Activated T-cell treated with anti-CD3 and anti-CD28 coated beads, Interleukin-2, amount 50 U/mL, for 1 hour (primary cell): ENCODE measurements at places on chromosomes 16 and 17.

- DNase-seq = no peak
These were observed 37.2 kb downstream of the HAPSTR1 start for GRCh38 chr16:9128346-9129342.

GRCh38 chr17:82339634-82340580, 6.3 kb upstream of the SECTM1 start:
- DNase-seq = no peak

- DNase-seq = no peak
These were observed 72.4 kb upstream of the CPHXL start for GRCh38 chr16:75798714-75799113.

- DNase-seq = no peak
These were observed 6.2 kb upstream of the SPNS3 start for GRCh38 chr17:4427505-4427904.

- DNase-seq = no peak
These were observed 88.1 kb downstream of the AMFR start for GRCh38 chr16:56337131-56337857.

DNA sequence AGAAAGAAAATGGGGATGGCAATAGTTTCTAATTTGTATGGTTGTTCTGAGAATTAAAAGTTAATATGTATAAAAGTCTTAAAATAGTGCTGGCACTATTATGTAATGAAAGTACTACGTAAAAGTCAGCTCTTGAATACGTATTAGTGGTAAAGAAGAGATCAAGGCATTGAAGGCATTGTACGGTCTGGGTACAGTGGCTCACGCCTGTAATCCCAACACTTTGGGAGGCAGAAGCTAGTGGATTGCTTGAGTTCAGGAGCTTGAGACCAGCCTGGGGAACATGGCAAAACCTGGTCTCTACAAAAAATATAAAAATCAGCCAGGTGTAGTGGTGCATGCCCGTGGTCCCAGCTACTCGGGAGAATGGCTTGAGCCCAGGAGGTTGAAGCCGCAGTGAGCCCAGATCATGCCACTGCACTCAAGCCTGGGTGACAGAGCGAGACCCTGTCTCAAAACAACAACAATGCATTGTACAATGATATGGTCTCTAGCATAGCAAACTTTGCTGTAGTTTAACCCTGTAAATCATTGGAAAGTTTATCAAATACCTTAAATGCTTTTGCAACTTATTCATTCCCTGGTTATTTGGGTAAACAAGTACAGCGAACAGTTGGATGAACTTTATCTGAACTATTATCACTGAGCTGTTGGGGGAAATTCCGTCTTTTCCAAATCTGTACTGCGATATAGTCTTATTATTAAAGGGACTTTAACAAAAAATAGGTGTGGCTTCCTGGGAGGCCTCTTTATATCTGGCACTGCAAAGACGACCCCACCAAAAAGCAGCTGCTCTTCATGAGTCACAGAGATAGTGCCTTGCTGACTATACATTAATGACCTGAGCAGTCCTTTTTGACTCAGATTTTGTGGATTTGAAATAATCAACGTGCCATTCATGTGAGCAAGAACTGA, 73.6 kb downstream of the GPRC5B start:
- DNase-seq = no peak

DNA sequence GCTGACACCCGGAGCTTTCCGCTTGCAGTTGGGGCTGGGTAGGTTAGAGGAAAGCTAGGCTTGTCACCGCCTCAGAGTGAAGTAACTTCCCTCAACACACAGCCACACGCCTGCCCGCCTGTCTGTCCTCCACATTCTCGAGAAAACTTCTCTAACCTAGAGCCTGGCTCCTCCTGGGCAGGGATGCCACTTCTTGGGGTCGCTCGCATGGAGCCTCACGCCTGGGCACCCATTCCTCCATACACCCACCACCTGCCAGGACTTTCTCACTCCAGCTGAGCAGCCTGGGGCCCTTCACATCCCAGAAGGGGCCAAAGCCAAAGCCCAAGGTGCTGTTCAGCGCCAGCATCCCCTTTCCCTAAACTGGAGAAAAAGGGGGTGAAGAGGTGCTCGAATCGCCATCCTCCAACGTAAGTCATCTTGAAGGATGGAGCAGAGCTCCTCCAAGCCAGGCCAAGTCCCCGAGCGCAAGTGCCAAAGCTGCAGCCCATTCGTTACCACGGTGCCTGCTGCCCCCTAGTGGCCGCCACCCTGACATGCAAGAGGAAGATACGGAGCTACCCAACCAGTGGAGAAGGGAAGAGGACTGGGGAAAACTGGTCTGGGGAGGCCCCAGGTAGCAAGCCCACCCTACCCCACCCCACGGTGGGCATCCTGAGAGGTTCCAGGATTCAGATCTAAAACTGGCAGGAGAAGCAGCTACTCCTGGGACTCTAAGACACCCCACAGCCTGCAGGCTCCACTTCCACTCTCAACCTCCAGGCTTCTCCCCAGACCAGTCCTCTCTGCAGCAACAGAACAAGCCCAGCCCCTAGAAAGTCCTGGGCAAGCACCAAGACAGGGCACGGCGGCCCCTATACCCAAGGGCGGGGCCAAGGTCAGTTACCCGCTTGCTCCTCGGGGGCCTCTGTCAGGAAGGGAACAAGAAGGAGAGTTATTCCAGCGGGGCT, 63.1 kb downstream of the MYO18A start:
- DNase-seq = peak; percentile 83

- no peak for DNase-seq
These were observed 27.9 kb downstream of the HOXB1 start for GRCh38 chr17:48502901-48503300.

GRCh38 chr17:54956791-54957190, 11.7 kb downstream of the COX11 start:
- DNase-seq = no peak

GRCh38 chr17:21297597-21297996, 13.1 kb downstream of the MAP2K3 start:
- DNase-seq = no peak

DNA sequence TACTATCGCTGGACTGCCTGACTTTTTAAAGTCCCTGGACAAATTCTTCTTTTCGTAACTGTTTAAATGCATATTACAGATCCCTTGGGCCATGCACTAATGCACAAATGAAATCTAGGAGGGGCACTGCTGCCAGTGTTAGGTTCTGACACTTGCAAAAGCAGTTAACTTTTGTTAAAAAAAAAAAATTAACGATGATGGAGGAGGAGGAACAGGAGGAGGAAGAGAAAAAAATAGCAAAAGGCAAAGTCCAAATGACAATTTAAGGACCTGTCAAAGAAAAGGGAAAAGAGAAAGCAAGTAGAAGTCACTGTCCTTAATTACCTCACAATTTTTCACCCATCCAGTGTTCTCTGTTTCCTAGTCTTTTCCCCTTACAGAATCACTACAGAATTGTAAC, 97.8 kb upstream of the CORO6 start:
- no peak for DNase-seq

DNA sequence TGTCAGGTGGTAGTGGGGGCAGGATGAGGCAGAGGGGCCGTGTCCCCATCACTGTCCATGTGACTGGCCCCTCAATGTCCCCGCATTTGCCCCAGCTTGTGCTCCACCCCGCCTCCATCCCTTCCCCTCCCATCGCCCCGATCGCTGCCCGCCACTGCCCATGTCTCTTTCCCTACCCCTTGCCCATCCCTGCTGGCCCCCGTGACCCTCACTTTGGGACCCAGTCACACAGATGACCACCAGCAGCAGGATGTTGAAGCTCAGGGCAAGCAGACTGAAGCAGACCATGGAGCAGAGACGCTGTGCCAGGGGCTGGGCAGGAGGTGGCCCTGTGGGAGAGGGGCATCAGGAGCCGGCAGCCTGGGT, 6.1 kb downstream of the ASGR2 start:
- DNase-seq = no peak

- no peak for DNase-seq
These were observed 6.8 kb upstream of the SDR42E1 start for GRCh38 chr16:82017911-82018568.

GRCh38 chr16:90046971-90047713, 27.9 kb upstream of the DBNDD1 start:
- peak; percentile 33 for DNase-seq

GRCh38 chr16:56415875-56416274, 9.5 kb downstream of the AMFR start:
- no peak for DNase-seq

DNA sequence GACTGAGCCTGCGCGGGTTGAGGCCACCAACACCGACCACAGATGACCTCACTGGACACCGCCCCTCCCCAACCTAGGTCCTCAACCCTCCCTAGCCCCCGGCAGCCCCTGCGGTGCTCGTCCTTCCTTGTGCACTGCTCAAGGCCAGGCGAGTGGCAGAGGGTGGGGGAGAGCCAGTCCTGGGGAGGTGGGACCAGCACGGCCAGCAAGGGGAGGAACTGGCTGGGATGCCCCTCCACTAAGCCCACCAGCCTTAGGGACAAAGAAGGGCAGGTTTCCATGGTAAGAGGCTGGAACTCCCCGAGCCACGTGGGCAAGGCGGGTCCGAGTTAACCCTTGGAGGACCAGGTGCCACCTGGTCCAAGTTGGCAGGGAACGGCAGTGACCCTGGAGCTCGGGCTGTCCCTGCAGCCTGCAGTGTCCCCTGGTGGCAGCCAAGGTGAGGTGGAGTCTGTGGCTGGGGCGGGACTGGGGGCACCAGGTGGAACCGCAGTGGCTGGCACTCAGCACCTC, 9.2 kb downstream of the FSCN2 start:
- peak; percentile 43 for DNase-seq

DNA sequence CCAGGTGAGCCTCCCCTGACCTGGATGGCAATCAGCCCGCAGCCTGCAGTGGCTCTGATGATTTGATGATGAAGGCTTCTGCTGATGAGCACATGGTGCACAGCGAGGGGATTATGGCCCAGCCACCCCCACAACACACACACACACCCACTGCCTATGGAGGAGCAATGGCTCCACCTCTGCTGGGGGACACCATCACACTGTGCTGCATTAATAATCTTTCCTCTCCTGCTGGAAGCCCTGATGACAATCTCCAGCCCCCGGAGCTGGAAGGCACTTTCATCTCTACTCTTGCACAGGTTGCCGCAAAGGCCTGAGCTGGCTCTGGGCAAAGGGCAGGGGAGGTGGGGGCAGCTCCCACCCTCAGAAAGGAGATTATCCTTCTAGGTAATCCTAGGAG, 79.9 kb downstream of the PLXDC1 start:
- no peak for DNase-seq

GRCh38 chr16:68737730-68738629, 888 bp downstream of the CDH1 start:
- no peak for DNase-seq

DNA sequence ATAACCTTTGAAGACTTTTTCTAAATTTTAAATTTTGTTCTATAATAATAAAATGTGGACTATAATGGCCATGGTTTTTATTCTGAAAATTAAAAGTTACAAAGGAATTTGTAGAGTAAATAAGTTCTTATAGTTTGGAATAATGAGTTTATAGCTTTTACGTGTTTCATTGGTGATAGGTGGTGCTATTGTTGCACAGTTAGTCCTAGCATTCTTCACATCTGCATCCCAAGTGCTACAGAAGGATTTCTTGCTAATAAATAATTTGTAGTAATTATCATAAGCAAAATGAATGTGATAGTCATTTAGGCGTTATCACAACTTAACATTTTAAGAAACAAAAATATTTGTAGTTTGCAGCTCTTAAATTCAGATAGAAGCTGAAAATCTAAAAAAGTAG, 67.9 kb downstream of the BCAS3 start:
- DNase-seq = no peak

GRCh38 chr17:76537578-76538280, at the start of gene CYGB:
Gene CYGB, minus strand, starts transcription at chr17:76537709. Its CDS starts 167 bp downstream, at chr17:76537542.
- DNase-seq = peak; percentile 31

- DNase-seq = no peak
These were observed 2.3 kb downstream of the ADORA2B start for GRCh38 chr17:15947271-15947670.

DNA sequence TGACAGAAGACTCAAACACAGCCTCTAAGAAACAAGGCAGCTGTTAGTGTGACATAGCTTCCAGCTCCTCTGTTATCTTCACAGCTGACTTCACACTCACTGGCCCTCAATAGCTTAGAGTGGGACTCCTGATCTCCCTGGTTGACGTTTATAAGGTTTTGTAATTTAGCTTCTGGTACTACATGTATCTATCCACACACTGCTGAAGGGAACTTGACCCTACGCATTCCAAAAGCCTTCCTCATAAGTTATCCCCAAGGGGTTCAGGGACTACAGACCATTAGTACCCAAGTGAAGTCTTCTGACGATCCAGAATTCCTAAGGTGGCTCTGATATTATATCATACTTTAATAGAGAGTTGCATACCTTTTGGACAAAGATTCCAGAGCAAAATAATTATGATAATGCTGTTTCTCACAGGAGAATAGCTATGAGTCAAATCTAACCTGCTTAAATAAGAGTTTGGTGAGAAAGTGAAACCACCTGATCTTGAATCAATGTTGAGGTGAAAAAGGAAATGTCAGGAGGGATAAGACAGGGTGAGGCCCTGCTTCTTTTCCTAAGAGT, 14.5 kb downstream of the ACACA start:
- no peak for DNase-seq

- no peak for DNase-seq
These were observed 1.2 kb upstream of the ELMO3 start for GRCh38 chr16:67197704-67198103.

DNA sequence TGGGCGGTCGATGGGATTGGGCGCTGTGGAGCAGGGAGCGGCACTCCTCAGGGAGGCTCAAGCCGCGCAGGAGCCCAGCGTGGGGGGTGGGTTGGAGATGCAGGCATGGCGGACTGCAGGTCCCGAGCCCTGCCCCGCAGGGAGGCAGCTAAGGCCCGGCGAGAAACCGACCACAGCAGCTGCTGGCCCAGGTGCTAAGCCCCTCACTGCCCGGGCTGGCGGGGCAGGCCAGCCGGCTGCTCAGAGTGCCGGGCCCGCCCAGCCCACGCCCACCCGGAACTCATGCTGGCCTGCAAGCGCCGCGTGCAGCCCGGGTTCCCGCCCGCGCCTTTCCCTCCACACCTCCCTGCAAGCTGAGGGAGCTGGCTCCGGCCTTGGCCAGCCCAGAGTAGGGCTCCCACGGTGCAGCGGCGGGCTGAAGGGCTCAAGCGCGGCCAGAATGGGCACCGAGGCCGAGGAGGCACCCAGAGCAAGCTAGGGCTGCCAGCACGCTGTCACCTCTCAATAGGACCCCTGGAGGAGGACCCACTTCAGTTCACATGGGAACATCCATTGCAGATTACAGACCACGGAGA, 20.5 kb upstream of the METTL16 start:
- DNase-seq = no peak

DNA sequence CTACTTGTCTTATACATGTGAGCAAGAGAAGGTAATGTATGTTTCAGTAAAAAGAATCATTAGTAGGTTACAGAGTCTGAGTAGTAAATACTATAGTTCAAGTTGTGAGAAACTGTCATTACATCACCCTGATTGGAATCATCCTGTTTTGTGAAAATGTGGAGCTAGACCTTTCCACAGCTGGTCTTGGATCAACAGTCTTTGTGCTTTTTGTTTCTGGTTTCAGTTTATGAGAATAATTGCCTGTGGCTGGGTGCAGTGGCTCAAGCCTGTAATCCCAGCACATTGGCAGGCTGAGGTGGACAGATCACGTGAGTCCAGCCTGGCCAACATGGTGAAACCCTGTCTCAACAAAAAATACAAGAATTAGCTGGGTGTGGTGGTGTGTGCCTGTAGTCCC, 19.7 kb upstream of the SHISA9 start:
- DNase-seq = no peak
